ENCODE measurements at places on chromosomes 11 and 22. TPM values are rescaled to one million over a fixed set of nuclear protein-coding genes. Genes with fewer than 3 reads are reported as not detected.

- peak; percentile 6 for DNase-seq
Observed at GRCh38 chr11:34313099-34313517, 44.7 kb downstream of the ABTB2 start.

DNA sequence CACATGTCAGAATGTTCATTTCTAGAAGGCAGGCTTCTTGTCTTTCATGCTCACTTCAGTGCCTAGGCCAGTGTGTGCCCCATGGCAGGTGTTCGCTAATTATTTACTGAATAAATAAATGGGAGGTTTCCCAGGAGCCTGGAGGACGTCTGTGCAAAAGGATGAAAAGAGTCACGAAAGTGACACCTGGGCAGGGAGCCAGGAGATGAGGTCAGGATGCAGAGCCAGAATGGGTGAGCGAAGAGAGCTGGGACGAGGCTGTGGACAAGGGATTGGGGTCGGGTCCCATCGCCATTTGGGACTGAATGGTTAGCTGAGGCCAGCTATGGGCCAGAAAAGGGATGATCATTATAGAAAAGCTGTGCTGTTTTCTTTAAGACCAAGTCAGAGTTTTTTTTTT is 560.4 kb downstream of the TBC1D22A start:
- no peak for DNase-seq

GRCh38 chr11:11407065-11407762 is 54.2 kb upstream of the CSNK2A3 start:
- no peak for DNase-seq

CRACR2B gene
- total RNA-seq, result 5.5 TPM

MRGPRX3 gene
- total RNA-seq, result not detected
